GM12865 (cell line): ENCODE measurements at places on chromosomes 2 and 18.

- peak; percentile 60 for DNase-seq
Measured at GRCh38 chr2:109046925-109047508, 58.0 kb upstream of the EDAR start.

DNA sequence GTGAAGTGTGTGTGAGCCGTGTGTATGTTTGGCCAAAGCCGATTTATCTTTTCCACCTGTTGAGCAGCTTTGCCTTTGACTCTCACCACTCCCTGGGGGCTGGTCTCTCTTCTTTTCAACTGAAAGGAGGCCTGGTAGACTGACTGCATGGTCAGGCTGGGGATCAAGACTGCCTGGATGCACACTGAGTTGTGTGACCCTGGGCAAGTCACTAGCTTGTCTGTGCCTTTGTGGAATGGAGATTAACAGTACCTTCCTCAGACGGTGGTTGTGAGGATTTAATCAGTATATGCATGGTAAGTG is 85.5 kb downstream of the TANC1 start:
- DNase-seq, result no peak

GRCh38 chr2:43348908-43349661 is 122.7 kb upstream of the ZFP36L2 start:
- no peak for DNase-seq

DNA sequence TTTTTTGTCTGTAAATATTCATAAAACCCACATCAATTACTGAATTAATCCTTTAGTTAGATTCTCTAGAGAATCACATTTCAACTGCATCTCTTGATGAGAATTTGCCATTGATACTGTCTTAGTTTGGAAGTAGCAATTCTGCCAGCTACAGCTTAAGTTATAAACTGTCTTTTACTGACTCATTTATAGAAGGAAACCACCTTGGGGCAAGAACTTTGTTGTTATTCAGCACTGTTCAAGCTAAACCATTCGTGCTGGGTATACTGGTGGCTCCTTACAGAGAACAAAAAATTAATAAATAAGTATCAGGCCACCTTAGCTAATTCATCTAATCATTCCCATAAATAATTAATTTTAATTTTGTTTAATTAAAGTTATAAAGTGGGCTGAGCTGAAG is 1082.6 kb upstream of the CELF4 start:
- DNase-seq, result peak; percentile 2

DNA sequence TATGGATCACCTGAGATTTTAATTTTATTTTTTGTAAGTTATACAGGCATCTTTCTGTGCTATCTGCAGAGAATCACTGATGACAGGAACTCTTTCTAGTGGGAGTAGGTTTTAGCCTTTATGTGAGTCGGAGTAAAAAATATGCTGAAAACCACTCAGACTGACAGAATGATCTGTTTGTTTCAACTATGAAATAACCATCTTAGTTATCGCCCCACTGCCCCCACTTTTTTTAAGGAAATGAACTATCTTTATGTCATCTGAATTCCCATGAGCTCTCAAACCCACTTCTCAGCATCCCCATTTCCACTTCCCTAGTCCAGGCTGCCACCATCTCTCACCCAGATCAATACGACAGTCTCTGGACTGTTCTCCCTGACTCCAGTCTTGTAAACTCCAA is 38.9 kb downstream of the MRPL33 start:
- DNase-seq, result no peak
